H1 (cell line): ENCODE measurements at places on chromosomes 12 and 14.

GRCh38 chr12:106982229-106982628 lies 4.7 kb downstream of the MTERF2 start:
- H3K27ac ChIP-seq, result no peak overlapping the region
- no peak for DNase-seq
- no peaks in the 10 kb centered on the region; the same call in 1 of the 2 replicates for H3K36me3 ChIP-seq
- H3K4me3 ChIP-seq, result no peak overlapping the region
- H3K27me3 ChIP-seq, result no peaks in the 10 kb centered on the region
- no peaks in the 10 kb centered on the region for H3K4me1 ChIP-seq

DNA sequence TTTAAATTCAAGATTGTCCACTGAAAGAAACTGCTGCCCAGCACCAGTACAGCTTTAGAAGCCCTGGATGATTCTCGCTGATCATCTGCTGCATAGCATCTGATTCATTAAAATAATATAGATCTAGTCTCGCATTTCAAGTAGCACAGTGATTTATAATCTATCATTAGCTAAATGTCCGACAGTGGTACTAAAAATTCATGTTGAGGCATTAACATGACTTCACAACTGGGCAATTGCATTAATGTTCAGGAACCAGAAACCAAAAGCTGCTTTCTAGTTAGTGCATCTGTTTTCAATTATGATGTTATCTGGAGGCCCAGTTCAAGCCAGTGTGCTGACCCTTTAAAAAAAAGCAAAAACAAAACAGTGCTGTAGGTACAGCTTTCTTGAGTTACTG lies 1987.2 kb upstream of the SEL1L start:
- H3K27me3 ChIP-seq, result no peaks in the 10 kb centered on the region
- no peak overlapping the region for H3K27ac ChIP-seq
- DNase-seq, result no peak
- no peaks in the 10 kb centered on the region for H3K36me3 ChIP-seq

DNA sequence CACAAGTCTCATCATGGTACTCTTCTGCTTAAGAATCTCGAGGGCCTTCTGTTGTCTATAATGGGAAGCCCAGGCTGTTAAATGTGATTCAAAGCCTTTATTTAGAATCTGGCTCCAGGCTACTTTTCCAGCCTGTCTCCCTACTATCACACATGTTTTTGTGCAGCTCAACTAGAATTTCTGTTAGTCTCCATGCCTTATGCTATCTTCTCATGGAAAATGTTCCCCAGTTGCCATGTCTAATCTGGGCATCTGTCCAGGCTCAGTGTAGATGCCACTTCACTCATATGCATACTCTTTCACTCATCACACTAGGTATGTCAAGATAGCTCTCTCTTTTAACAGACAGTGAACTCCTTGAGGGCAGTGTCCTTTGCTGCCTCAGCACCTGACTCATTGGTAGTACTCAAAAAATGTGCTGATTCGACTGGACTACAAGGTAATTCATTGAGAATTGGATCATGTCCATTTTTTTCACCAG lies 145.3 kb downstream of the TTLL5 start:
- no peak overlapping the region for H3K27ac ChIP-seq
- DNase-seq, result no peak
- H3K4me1 ChIP-seq, result peaks cover 2% of the 10 kb centered on the region
- H3K27me3 ChIP-seq, result no peaks in the 10 kb centered on the region
- no peaks in the 10 kb centered on the region for H3K36me3 ChIP-seq

- H3K4me1 ChIP-seq, result no peaks in the 10 kb centered on the region
- no peaks in the 10 kb centered on the region for H3K27me3 ChIP-seq
- no peak overlapping the region for H3K4me3 ChIP-seq
- no peak for DNase-seq
These were observed 319.3 kb upstream of the NOVA1 start for GRCh38 chr14:26917086-26917485.

GRCh38 chr14:90990141-90990540 lies 70.3 kb downstream of the RPS6KA5 start:
- DNase-seq, result no peak
- H3K4me3 ChIP-seq, result no peak overlapping the region

GRCh38 chr12:96354326-96354725 lies 45.9 kb downstream of the CDK17 start:
- DNase-seq, result no peak
- no peaks in the 10 kb centered on the region for H3K27me3 ChIP-seq
- no peaks in the 10 kb centered on the region for H3K4me1 ChIP-seq
- no peak overlapping the region for H3K4me3 ChIP-seq

- H3K4me3 ChIP-seq, result peak within 1 kb of the TSS; percentile 51
- H3K27me3 ChIP-seq, result peaks cover 99% of the 10 kb centered on the region
- H3K36me3 ChIP-seq, result no peaks in the 10 kb centered on the region
- DNase-seq, result no peak
- no peak within 1 kb of the TSS for H3K27ac ChIP-seq
These were observed at the start of gene SIX6 for GRCh38 chr14:60508707-60509437. SIX6 (plus strand) TSS chr14:60509146; CDS start chr14:60509399, 253 bp downstream.

DNA sequence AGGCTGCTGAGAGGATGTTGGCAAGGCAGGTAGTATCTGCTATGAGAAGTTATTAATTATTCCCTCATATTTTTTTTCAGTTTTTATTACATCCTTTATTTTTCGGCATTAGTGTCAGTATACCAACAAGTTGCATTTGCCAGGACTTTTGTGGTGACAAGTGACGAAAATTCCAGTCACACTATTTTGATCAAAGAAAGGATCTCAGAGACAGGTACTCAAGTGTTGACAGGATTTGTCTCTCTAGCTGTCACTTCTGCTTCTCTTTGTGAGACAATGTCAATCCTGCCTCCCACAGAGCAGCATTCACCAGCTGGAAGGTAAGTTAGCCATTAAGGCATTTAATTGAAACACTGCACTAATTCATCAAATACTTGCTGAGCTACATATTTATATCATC lies 18.0 kb upstream of the IFNG start:
- H3K4me1 ChIP-seq, result no peaks in the 10 kb centered on the region
- no peak overlapping the region for H3K27ac ChIP-seq
- no peak for DNase-seq
